ENCODE measurements at places on chromosomes 12 and 14. TPM values are rescaled to one million over a fixed set of nuclear protein-coding genes. Genes with fewer than 3 reads are reported as not detected.

- H3K4me3 ChIP-seq, result no peak overlapping the region
- no peak for DNase-seq
- H3K27ac ChIP-seq, result no peak overlapping the region
- no peaks in the 10 kb centered on the region for H3K36me3 ChIP-seq
- no peaks in the 10 kb centered on the region for H3K27me3 ChIP-seq
- H3K4me1 ChIP-seq, result peaks cover 37% of the 10 kb centered on the region
Measured at GRCh38 chr12:4001031-4001430, 127.8 kb upstream of the PARP11 start.

DNA sequence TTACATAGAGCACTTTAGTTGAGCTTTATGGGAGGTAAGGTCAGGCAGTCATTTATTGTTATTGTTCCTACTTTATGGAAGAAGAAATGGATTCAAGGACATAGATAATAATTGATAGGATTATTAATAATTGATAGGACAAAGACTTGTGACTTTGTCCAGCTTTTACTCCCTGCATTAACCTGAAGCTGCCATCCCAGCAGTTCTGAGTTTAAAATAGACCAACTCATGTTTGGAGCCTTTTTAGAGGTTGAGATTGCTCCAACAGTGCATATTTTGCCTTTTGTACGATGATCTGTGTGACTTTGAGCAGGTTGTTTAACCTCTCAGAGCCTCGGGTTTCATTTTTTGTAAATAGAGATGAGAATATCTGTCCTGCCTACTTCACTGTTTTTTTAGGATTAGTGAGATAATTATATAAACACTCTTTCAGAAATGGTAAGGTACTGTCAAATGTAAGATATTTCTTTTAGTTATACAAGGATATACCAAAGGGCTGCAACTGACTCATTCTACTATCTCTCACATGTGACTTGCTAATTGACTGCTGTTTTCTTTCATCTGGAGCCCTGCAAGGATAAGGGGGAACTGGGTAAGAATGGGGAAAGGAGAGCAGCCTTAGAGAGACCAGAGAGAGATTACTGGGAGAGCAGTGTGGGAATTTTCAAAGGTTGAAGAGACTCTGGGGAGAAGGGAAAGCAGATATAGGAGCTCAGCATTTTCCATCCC, 15.3 kb downstream of the WDR20 start:
- H3K4me3 ChIP-seq, result no peak overlapping the region
- H3K4me1 ChIP-seq, result peaks cover 46% of the 10 kb centered on the region
- DNase-seq, result peak; percentile 62
- peak overlapping the region; percentile 75 for H3K27ac ChIP-seq
- peaks cover 13% of the 10 kb centered on the region for H3K36me3 ChIP-seq

DNA sequence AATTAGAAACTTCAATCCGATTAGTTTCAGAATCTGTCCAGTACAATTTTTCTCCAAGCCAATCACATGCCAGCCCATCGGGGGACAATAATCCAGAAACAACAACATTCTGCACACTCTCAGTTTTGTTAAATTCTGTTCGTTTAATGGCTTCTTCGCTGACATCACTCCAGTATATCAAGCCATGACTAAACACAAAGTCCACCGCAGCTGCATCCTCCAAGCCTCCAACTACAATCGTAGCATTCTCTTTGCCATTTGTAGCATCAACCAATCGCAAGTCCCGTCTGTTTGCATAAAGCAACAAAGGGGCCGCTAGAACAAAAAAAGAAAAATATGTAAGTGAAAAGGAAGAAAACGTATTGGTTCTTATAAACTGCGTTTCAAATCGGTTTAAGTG, 22.5 kb downstream of the LRP6 start:
- no peaks in the 10 kb centered on the region for H3K4me1 ChIP-seq
- no peak overlapping the region for H3K27ac ChIP-seq
- DNase-seq, result no peak
- H3K4me3 ChIP-seq, result no peak overlapping the region
- peaks cover 9% of the 10 kb centered on the region for H3K36me3 ChIP-seq

Gene YBX3
- 140 TPM for polyA plus RNA-seq

Gene RAN
- 554 TPM for polyA plus RNA-seq

Measured in large intestine (tissue), 12 donors.